NT2/D1 (cell line): ENCODE measurements at places on chromosomes 1 and 21.
A peak's percentile ranks its signal among the peaks of the same experiment; 100 is the strongest.

DNA sequence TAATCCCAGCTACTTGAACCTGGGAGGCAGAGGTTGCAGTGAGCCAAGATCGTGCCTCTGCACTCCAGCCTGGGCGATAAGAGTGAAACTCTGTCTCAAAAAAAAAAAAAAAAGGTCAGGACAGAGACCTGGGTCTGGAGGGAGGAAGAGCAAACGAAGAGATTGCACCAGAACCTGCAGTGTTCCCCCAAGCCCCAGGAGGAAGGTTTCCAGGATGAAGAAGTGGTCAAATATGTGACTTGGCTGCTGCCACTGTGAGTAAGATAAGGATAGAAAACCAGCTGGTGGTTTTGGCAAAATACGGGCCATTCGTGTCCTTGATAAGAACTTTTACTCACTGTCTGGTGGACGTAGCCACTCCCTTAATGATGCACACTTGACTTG, 42.2 kb downstream of the CLDN14 start:
- DNase-seq: no peak

DNA sequence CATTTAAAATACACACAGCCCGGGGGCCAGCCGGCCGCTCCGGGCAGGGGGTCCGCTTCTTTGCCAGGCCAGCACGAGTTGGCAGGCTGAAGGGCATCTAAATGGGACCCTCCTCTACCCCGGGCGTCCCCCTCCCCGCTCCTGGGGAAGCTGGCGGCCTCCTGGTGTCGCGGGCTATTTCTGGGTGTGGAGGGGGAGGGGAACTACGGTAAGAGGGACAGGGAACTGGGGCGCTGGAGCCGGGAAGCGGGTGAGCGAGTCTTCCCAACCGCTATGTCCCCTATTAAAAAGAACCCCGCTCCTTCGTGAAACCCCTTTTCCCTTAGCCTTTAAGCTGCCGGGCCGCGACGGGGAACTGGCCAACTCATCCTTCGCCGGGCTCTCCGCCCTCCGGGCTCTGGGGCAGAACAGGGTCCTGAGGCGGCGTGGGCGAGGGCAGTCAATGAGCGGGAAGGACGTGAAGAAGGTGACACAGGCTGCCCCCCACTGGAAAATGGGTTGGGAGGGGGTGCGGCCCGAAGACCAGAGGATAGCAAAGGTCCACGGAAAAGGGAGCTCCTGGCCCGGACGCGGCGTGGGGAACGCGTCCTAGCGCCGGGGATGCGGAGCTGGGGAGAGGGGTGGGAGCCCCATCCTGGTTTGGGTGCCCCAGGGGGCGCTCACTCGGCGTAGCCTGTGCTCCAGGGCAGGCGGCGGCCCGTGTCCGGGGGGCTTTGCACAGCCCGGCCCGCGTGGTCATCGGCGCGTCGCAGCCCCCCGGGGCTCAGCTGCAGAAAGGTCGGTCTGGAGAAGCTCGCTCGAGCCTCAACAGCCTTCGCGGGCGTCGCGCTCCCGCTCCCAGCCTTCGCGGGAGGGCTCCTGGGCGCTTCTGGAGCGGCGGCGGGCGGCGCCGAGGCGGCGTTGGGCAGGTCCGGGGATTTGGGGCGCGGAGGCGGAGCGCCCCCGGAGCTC, 544 bp downstream of the PPM1J start:
- no peak for DNase-seq

GRCh38 chr1:206111271-206111927, 5.8 kb downstream of the AVPR1B start:
- DNase-seq: no peak

DNA sequence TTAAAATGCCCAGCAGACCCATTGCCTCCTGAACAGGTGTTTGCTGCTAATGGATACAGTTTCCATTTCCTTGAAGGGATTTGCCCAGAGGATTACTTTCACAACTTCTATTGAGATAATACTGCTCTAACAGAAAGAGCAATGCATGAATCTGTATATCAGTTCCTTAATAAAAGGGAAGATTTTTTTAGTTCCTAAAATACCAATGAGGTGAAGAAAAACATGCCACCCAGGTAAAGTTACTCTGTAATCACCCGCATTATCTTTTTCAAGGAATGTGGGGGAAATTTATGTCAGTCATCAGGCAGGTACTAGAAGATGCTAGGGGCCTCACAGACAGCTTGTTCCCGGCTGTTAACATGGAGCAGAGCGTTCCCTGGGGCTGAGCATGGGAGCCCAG, 41.1 kb downstream of the KCNJ15 start:
- DNase-seq: no peak

GRCh38 chr1:158969166-158969565, 37.8 kb downstream of the PYHIN1 start:
- no peak for DNase-seq

DNA sequence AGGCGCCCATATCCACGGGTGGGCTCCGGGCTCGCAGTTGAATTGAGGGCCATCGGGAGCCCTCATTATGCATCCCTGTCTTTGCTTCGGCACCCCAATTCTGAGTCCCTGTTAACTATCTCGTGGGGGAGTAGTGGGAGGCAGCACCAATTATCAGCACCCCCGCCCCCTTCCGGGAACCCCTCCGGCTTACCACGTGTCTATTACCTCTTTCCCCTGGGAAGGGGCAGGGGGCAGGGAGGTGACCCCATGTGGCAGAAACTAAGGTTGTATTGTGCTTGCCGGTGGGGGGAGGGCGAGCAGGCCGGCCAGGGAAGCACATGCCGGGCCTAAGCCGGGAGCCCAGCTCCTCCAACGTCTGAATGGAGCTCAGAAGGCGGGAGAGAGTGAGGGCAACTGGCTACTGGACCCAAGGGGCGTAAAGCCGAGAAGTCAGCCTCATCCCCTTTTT, 1.0 kb downstream of the LIN28A start:
- DNase-seq: peak; percentile 54

DNA sequence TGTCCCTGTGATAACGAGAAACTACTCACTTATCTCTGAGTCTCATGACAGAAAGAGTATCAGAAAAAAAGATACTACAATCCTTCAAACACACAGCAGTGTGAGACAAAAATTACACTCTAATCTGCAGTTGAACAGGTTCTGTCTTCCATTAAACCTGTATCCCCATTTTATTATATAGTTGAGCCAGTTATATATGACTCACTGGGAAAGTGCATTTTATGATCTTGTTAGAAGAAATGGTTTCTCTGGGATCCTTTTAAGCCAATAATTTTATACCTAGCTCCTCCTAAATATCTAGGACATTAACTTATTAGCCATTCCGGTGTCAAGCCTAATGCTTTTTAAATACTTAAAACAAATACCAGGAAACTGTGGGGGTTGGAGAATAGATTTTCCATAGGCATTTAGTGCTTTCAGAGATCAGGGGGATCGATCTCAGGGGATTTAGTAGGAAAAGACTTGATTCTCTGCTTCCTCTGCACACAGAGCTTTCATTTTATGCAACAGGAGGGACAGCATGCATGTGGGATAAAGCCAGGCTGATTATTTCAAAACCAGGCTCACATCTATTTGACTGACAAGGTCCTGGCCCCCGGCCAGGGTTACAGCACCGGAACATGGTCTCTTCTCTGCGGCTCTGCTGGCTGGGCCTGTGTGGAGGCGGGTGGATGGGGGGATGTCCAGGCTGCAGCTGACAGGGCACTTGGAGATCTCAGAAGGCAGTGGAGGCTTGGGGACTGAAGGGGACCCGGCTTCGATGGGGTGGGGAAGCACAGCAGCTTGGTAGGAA, 310.6 kb downstream of the DISC1 start:
- DNase-seq: no peak

GRCh38 chr1:150619576-150620509, 9.6 kb downstream of the ENSA start:
- DNase-seq: no peak

GRCh38 chr1:118933051-118933781, 54.9 kb downstream of the TBX15 start:
- DNase-seq: no peak

DNA sequence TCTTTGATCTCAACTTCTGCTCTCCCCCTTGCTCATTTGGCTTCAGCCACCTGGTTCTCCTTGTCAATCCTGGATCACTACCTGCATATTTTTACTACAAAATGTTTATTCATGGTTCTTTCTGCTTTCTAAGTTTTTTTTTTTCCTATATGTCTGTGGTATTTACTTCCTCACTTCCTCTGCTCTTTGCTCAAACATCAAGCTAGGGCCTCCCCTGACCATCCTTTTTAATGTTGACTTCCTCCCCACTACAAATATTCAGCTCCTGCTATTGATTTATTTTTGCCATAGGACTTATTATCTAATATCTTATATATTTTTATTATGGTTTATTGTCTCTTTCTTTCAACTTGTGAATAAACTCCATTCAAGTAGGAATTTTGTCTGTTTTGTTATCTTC, 14.1 kb upstream of the SLC19A2 start:
- no peak for DNase-seq

DNA sequence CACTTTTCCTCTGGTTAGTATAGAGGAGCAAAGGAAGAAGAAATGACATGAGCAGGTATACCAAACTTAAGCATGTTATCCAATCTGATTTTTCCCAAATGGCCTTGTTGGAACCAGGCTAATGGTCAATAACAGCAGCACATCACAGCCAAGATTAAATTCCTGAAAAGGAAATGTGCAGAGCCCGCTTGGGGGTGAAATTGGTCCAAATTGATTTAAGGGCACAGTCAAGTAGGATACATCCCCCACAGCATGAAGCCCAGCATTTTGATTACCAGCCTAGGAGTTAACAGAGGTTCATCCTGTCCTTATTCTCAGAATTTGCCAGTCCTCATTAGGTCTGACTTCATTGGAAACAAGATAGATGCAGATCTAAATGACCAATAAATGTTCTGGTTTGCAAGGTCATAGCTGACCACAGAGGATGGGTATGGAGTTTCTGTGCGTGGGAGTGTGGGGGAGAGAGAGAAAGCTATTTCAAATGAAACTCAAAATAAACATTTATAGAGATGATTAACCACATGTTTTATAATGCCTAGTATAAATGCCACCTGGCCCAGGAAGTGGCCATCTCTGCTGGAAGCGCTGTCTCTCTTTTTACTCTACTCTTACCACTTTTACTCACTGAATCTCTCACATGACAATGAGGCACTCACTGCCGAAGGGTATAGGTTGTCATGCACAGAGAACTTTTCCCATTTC, 38.7 kb downstream of the RGS5 start:
- no peak for DNase-seq
